ENCODE measurements at places on chromosomes 2 and 18.

DNA sequence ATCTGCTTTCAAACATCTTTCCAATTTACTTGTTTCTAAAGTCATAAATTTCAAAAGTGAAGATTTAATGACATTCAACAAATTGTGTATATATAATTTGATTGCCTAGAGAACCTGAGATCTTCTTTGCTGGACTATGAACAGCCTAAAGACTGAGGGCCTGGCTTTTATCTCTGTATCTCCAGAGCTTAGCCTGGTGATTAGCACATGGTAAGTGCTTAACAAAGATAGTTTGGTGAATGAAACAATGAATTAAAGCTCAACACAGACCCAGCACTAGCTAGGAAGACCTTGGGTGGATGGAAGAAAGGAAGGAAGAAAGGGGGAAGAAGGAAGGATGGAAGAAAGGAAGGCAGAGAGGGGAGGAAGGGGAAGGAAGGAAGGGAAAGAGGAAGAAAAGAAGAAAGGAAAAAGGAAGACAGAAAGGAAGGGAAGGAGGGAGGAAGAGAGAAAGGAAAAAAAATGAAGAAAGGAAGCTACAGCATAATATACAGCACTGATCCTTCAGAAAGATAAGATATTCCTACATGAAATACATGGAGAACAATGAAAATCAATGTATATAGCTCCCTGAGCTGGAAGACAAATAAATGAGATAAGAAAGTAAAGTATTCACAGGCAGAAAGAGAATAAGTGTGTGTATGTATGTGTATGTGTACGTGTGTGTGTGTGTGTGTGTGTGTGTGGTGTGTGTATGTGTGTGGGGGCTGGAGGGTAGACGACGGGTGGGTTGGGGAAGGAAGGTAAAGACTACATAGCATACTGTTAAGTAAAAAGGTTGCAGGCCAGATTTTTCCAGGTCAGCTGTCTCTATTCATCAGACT, 318.2 kb downstream of the TNS1 start:
- DNase-seq, result no peak

DNA sequence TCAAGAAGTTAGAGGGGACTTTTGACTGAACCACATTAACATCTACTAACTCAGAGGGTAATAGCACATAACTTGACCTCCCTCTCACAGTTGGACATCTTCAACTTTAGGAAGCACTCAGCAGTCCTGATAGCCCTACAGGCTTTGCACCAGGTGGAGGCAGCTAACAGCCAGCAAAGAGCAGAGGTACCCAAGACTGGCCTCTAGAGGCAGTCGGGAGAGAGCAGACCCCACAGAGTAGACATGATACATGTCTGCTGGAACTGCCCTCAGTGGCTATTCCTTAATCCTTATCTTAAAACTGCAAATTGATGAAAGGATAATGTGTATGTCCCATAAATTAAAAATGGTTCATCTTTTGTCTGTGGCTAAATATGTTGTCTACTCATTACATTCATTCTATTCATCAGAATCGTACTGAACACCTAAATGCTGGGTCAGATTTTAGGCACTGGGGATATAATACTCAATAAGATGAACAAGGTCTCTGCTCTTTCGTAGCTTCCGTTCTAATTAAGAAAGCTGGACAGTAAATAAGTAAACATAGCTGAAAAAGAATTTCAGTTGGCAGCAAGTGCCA, 49.8 kb downstream of the CAB39 start:
- peak; percentile 58 for DNase-seq

DNA sequence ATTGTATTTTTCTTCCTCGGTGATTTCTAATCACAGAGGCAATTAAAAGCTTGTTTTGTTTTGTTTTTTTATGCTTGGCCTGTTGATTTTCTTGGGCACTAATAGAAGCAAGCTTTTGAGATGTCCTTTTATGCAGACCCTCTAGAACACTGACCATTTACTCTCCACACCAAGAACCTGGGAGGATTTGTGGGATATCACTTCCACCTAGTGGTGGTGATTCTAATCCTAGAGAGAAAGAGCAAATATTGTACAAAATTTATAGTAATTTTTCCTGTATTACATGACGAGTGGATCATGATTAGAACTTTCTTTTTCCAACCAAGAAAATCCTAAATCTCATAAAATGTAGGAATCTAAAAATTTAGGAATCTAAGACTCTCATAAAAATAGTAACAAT, 23.4 kb downstream of the NEMP2 start:
- no peak for DNase-seq

GRCh38 chr2:37851828-37852584, 73.1 kb upstream of the RMDN2 start:
- DNase-seq, result no peak

DNA sequence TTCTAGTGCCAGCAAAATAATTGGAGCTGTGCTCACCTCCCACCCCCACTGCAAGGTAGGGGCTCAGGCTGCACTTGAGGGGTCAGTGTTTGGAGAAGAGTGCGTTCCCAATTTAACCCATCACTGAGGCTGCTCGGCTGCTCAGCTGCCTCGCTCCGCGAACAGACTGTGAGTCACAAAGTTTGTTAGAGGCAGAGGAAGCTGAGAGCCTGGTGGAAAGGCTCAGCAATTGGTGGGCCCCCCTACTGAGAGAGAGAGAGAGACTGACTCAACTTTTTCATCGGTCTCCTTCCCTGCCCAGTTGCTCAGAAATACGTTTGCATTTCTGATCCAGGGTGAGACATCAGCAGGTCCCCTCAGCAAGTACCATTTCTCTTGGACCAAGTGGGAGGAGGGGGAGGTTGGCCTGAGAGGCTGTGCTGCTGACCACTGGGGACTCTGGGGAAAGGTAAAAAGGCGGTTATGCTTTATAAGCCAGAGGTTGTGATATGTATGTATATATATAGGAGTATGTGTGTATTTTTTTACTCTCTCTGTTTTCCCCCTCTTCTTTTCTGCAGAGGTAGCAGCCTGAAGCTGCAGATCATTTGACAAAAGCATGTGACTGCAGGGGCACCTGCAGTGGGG, 1.5 kb downstream of the EFR3B start:
- peak; percentile 62 for DNase-seq

DNA sequence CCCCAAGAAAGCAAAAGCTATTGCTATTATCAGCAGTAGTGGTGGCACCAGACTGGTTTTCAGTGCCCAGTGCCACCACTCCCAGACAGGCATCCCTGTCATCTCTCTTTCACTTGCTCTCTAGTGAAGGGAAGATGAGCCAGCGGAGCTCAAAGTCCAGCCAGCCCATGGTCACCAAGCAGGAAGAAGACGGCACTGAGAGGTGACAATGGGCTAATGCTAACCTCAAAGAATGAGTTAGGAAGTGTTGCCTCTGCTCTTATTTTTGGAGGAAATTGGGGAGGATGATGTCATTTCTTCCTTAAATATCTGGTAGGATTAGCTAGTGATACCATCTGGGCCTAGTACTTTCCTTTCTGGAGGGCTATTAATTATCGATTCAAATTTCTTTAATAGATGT, 1.7 kb downstream of the SP140 start:
- DNase-seq, result no peak

DNA sequence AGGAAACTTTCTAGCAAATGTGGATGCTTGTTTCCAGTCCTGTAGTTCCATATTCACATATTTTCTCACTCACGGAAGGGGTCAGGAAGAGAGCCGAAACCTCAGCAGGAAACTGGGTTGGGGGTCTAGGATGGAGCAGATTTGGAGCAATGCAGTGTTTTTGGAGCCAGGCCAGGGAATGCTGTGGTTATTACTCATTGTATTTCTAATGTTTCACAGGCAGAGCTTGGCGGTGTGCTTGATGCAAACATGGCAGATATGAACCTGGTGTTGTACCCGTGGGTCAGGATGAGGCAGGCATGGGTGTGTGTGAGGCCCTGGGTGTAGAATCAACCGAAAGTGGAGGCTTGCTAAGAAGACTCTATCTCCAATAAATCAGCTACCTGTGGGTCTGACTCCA, 34.6 kb upstream of the ACKR3 start:
- no peak for DNase-seq

DNA sequence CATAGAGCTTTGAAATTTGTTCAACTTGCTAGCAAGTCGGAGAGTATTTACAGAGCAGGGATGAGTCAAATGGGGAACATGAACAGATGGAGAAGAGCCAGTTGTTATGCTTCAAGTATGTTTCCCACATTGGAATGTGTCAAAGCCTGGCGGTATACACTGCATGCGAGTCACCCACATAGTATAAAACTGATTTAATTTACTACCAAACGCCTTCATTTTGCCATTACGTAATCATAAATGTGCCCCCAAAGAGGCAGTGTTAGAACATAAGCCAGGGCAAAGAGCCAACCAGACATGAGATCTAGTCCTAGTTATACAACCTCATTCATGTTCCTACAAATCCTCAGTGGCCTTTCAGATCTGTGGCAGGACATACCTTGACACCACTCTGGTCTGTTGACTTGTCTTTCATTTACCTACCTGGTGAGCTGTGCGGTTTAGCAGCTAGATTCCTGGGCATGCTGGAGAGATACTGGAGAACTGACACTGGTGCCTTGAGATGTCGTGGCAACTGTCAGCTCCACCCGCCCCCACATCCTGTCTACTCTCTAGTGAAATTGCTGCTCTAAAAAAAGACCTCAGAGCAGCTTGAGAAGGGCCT, 21.7 kb upstream of the NRP2 start:
- no peak for DNase-seq

Measured in ecto neural progenitor cell (in vitro differentiated cells).